H1 (cell line): ENCODE measurements at places on chromosomes 13 and 19.

GRCh38 chr19:49983645-49984229, 22.8 kb upstream of the SIGLEC11 start:
- H3K27ac ChIP-seq = no peak overlapping the region
- no peaks in the 10 kb centered on the region for H3K4me1 ChIP-seq
- DNase-seq = no peak
- no peak overlapping the region for H3K4me3 ChIP-seq
- no peaks in the 10 kb centered on the region for H3K27me3 ChIP-seq

DNA sequence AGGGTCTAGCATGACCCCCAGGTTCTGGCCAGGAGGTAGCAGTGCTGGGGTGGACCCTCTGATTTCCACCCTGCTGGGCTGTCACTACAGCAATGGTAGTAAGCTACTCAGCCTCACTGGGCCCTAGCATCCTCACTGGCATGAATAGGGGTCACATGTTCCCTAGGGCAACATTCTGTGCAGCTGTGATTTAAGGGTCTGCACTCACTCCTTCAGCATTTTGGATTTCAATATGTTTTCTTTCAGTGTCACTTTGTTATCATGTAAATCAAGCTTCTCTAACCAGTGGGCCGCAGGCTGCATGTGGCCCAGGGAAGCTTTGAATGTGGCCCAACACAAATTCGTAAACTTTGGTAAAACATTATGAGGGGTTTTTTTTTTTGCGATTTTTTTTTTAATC, 57.8 kb downstream of the SPATA13 start:
- no peak for DNase-seq
- no peaks in the 10 kb centered on the region for H3K27me3 ChIP-seq
- no peak overlapping the region for H3K4me3 ChIP-seq
- H3K27ac ChIP-seq = no peak overlapping the region
- H3K36me3 ChIP-seq = 0 out of 2 replicates have a peak, but pooled peaks cover 1% of the 10 kb centered on the region

- no peaks in the 10 kb centered on the region for H3K36me3 ChIP-seq
- no peak overlapping the region for H3K4me3 ChIP-seq
- no peaks in the 10 kb centered on the region for H3K4me1 ChIP-seq
- H3K27ac ChIP-seq = no peak overlapping the region
- DNase-seq = no peak
Measured at GRCh38 chr13:31982540-31982939, 49.0 kb upstream of the FRY start.

- H3K27me3 ChIP-seq = no peaks in the 10 kb centered on the region
- H3K27ac ChIP-seq = no peak overlapping the region
- DNase-seq = no peak
- H3K4me3 ChIP-seq = no peak overlapping the region
- no peaks in the 10 kb centered on the region for H3K36me3 ChIP-seq
Measured at GRCh38 chr19:7895565-7895964, 7.3 kb downstream of the LRRC8E start.

DNA sequence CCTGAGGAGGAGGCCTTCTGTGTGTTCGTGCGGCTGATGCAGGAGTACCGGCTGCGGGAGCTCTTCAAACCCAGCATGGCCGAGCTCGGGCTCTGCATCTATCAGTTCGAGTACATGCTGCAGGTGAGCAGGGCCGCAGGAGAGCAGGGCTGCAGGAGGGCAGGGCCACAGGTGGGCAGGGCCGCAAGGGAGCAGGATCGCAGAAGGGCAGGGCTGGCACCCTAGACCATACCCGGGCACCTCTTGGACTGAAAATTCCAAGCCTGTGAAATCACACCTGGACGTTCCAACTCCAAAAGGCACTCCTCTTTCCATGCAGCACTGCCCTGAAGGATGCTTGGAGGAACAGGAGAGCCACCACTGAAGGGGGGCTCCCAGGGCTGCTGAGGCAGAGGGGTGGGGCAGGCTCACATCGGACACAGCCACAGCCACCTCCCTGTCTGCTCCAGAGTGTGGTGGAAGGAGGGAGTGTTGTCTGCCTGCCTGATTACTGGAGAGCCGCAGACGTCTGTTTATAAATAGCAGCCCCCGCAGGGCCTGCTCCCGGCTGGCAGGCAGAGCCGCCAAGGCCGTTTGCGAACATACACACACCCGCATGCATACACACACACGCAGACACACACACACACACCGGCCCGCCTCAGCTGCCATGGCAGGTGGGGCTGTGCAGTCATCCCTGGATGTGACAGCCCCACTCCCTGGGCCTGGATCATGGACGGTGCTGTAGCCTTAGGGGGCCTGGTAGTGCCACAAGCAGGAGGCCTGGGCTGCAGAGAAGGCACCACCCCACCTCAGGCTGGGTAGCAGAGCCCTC, 20.2 kb downstream of the EVI5L start:
- no peaks in the 10 kb centered on the region; the same call in 1 of the 2 replicates for H3K4me1 ChIP-seq
- H3K27me3 ChIP-seq = no peaks in the 10 kb centered on the region
- H3K27ac ChIP-seq = no peak overlapping the region
- H3K36me3 ChIP-seq = no peaks in the 10 kb centered on the region
- H3K4me3 ChIP-seq = no peak overlapping the region

- H3K27me3 ChIP-seq = no peaks in the 10 kb centered on the region
- H3K36me3 ChIP-seq = no peaks in the 10 kb centered on the region
- H3K4me3 ChIP-seq = no peak overlapping the region
- DNase-seq = no peak
Measured at GRCh38 chr13:108903613-108904012, 274.2 kb downstream of the MYO16 start.

DNA sequence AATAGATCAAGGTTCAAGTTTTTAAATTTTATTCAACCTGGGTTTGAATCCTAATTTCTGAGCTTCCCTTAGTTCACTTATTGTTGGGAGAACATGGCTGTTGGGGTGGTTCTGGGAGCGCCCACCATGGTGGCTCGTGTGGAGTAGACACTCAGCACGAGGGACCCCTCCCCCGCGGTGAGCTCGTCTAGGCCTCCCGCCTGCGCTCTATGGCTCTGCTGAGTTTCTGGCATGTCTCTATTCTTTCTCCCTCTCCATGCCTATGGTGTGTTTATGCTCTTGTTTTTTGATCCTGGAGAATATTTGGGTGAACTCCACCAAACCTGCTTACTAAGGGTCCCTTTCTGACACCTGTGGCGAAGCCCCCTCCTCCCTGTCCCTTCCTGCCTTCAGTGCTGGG, 1.6 kb upstream of the EPN1 start:
- H3K27ac ChIP-seq = no peak overlapping the region
- H3K36me3 ChIP-seq = peaks cover 20% of the 10 kb centered on the region
- H3K4me3 ChIP-seq = no peak overlapping the region
- peaks cover 11% of the 10 kb centered on the region for H3K4me1 ChIP-seq
- H3K27me3 ChIP-seq = no peaks in the 10 kb centered on the region

- H3K36me3 ChIP-seq = no peaks in the 10 kb centered on the region
- peaks cover 37% of the 10 kb centered on the region for H3K27me3 ChIP-seq
- H3K4me1 ChIP-seq = no peaks in the 10 kb centered on the region; the same call in none of the 2 replicates
- no peak overlapping the region for H3K4me3 ChIP-seq
- DNase-seq = no peak
Measured at GRCh38 chr13:76883236-76883635, 3.0 kb downstream of the KCTD12 start.

- no peaks in the 10 kb centered on the region for H3K36me3 ChIP-seq
- H3K27me3 ChIP-seq = no peaks in the 10 kb centered on the region
- no peak for DNase-seq
- H3K27ac ChIP-seq = no peak overlapping the region
- H3K4me1 ChIP-seq = no peaks in the 10 kb centered on the region
Measured at GRCh38 chr13:43744261-43745031, 42.3 kb downstream of the ENOX1 start.

DNA sequence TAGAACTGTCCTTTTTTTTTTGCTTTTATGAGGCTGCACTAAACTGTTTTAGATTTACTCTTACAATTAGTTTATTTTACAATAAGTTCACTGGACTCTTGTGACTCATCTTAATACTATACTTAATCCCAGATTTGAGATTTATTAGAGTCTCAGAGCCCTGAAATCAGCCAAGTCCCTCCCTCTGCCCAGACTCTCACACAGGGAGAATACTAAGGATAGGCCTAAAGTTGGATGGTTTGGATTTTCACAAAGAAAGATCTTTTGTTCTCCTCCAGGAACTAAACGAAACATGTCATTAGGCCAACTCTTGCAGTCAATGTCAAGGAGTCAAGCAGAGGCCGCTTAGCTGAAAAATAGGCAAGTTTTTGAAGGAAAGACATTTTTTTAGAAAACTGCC, 42.7 kb upstream of the MIR17HG start:
- H3K4me3 ChIP-seq = no peak overlapping the region
- H3K4me1 ChIP-seq = no peaks in the 10 kb centered on the region
- DNase-seq = no peak
- H3K27me3 ChIP-seq = no peaks in the 10 kb centered on the region

- peaks cover 7% of the 10 kb centered on the region; the same call in 1 of the 2 replicates for H3K4me1 ChIP-seq
- H3K27ac ChIP-seq = no peak overlapping the region
- no peaks in the 10 kb centered on the region for H3K27me3 ChIP-seq
- H3K36me3 ChIP-seq = no peaks in the 10 kb centered on the region
- H3K4me3 ChIP-seq = no peak overlapping the region
Measured at GRCh38 chr13:73849292-73849691, 284.9 kb downstream of the KLF12 start.

GRCh38 chr19:5225486-5226345, 114.9 kb downstream of the PTPRS start:
- peaks cover 22% of the 10 kb centered on the region for H3K36me3 ChIP-seq
- DNase-seq = peak; percentile 85
- no peak overlapping the region for H3K4me3 ChIP-seq
- no peak overlapping the region for H3K27ac ChIP-seq
- H3K4me1 ChIP-seq = no peaks in the 10 kb centered on the region

DNA sequence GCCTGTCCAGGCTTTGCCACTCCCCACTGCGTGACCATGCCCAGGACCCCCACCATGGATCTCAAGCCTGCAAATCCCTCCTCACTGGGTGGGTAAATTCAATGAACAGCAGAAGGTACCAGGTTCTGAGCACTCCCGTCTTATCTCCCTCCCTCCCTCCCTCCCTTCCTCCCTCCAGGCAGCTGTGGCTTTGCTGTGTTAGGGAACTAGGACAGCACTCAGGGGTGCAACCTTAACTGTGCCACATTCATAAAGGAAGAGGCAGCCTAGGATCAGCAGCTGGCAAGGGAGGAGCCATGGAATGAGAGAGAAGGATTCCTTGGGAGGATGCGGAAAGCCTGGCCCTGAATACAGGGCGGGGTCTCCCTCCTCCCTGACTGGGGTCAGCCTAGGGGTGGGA, 5.6 kb downstream of the CEACAM4 start:
- H3K27ac ChIP-seq = no peak overlapping the region
- no peaks in the 10 kb centered on the region for H3K36me3 ChIP-seq
- H3K27me3 ChIP-seq = no peaks in the 10 kb centered on the region
- DNase-seq = no peak
- H3K4me1 ChIP-seq = no peaks in the 10 kb centered on the region
- H3K4me3 ChIP-seq = no peak overlapping the region

DNA sequence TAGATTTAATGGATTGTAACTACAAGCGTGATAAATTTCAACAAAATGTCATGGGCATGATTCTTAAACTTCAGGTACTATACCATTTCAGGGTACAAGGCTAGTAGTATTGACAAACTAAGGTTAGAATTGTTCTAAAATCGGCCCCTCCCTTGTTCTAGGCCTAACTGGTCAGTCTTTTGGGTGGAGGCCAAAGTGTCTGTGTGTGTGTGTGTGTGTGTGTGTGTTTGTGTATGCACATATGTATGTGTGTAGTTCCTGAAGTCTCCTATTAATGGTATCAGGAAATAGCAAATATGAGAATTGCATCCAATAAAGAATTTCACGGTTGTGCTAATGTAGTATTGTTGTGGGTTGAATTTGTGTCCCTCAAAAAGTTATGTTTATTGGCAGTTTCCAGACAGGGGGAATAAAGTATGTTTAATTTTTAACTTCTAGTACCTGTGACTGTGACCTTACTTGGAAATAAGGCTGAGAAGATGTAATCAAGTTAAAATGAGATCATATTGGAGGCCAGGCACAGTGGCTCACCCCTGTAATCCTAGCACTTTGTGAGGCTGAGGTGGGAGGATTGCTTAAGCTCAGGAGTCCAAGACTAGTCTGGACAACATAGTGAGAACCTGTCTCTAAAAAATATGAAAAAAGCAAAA, 119.2 kb downstream of the KLF5 start:
- H3K36me3 ChIP-seq = no peaks in the 10 kb centered on the region
- DNase-seq = no peak
- H3K4me3 ChIP-seq = no peak overlapping the region
- no peak overlapping the region for H3K27ac ChIP-seq
- H3K27me3 ChIP-seq = no peaks in the 10 kb centered on the region
- no peaks in the 10 kb centered on the region for H3K4me1 ChIP-seq

DNA sequence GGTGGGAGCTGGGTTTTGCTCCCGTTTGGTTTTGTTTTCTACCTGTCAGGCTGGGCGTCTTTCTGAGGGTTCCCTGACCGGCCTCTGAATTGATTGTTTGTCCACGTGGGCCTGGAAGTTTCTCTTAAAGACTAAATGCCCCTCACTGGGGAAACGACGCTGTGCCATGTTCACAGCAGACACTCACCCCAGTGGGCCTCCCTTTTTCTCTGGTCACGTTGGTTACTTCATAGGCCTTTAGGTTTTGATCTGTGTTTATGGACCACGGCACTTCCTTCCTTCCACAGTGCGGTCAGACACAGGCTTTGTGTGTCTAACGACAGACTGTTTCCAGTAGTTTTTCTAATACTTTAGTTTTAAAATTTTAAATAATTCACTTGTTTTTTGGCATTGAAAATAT, 20.1 kb upstream of the NDUFS7 start:
- H3K4me1 ChIP-seq = peaks cover 2% of the 10 kb centered on the region; the same call in 1 of the 2 replicates
- peaks cover 19% of the 10 kb centered on the region for H3K36me3 ChIP-seq
- DNase-seq = no peak

GRCh38 chr19:48271531-48272151, 1.8 kb downstream of the ZNF114 start:
- H3K27me3 ChIP-seq = no peaks in the 10 kb centered on the region
- H3K4me3 ChIP-seq = peak overlapping the region; percentile 97
- peaks cover 4% of the 10 kb centered on the region for H3K4me1 ChIP-seq

GRCh38 chr19:412356-413355, 3.7 kb upstream of the C2CD4C start:
- no peak overlapping the region for H3K4me3 ChIP-seq
- DNase-seq = no peak
- peaks cover 11% of the 10 kb centered on the region for H3K27me3 ChIP-seq
- peaks cover 23% of the 10 kb centered on the region for H3K4me1 ChIP-seq

DNA sequence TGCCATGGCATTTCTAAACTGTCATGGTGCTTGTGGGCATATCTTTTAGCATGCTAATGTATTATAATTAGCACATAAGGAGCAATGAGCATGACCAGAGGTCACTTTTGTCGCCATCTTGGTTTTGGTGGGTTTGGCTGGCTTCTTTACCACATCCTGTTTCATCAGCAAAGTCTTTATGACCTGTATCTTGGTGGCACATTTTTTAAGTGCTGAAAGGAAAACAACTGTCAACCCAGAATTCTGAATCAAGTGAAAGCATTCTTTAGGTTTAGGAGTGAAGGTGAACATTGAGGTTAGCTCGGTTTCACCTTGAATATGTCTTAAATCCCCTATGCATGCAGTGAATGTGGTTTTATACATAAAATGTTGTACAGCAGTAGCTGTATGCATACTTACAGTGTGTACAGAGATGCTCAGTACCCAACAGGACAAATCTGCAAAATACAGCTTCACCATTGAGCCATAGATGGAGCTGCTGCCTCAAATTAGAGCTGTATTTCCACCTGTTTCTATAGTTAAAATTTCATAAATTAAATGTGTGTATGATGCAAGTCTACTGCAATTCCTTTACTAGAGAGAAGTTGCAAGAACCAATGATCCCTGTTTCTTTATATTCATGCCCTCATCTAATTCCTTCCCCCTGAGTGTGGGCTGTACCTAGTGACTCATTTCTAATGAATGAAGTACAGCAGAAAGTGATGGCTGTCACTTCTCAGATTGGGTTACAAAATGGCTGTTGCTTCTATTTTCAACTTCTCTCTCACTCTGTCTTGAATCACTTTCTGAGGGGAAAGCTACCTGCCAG, 25.2 kb upstream of the IGSF23 start:
- no peaks in the 10 kb centered on the region for H3K36me3 ChIP-seq
- DNase-seq = no peak
- no peaks in the 10 kb centered on the region for H3K27me3 ChIP-seq
- H3K4me3 ChIP-seq = no peak overlapping the region
